IMR-90 (cell line): ENCODE measurements at places on chromosomes 7 and 10. TPM values are rescaled to one million over a fixed set of nuclear protein-coding genes. Genes with fewer than 3 reads are reported as not detected.

- H3K27me3 ChIP-seq, result no peaks in the 10 kb centered on the region
- DNase-seq, result peak; percentile 55
- H3K36me3 ChIP-seq, result no peaks in the 10 kb centered on the region
- no peak overlapping the region for H3K4me3 ChIP-seq
- H3K4me1 ChIP-seq, result no peaks in the 10 kb centered on the region
Measured at GRCh38 chr10:17737027-17737965, 14.7 kb upstream of the TMEM236 start.

GRCh38 chr7:93036807-93037206 is 81.0 kb downstream of the SAMD9 start:
- H3K27me3 ChIP-seq, result no peaks in the 10 kb centered on the region
- H3K4me1 ChIP-seq, result peaks cover 9% of the 10 kb centered on the region
- DNase-seq, result no peak
- no peak overlapping the region for H3K4me3 ChIP-seq
- H3K27ac ChIP-seq, result peak overlapping the region; percentile 13; the same call in 1 of the 2 replicates

- H3K4me3 ChIP-seq, result no peak overlapping the region
- H3K27me3 ChIP-seq, result no peaks in the 10 kb centered on the region
- H3K27ac ChIP-seq, result no peak overlapping the region
- no peak for DNase-seq
Measured at GRCh38 chr7:2143450-2143849, 89.3 kb downstream of the MAD1L1 start.

DNA sequence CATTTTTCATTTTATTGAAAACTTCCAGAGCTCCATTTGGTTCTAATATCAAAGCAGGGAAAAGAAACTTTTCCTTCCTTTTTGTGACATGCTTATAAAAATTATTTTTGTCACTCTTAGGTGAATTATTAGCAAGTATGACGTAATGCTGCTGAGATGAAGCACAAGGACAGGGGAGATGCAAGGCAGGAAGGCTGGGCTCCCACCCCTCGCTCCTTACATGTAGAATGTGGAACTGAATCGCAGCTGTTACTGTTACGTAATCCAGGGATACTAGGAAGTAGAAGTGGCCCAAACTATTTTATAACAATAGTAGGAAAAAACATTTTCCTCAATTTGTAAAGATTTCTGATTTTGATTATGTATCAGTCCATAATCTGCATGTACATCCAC is 17.1 kb upstream of the GTPBP4 start:
- H3K36me3 ChIP-seq, result no peaks in the 10 kb centered on the region
- H3K4me1 ChIP-seq, result peaks cover 9% of the 10 kb centered on the region
- H3K27ac ChIP-seq, result no peak overlapping the region
- peaks cover 2% of the 10 kb centered on the region; the same call in 1 of the 2 replicates for H3K27me3 ChIP-seq
- H3K4me3 ChIP-seq, result no peak overlapping the region

DNA sequence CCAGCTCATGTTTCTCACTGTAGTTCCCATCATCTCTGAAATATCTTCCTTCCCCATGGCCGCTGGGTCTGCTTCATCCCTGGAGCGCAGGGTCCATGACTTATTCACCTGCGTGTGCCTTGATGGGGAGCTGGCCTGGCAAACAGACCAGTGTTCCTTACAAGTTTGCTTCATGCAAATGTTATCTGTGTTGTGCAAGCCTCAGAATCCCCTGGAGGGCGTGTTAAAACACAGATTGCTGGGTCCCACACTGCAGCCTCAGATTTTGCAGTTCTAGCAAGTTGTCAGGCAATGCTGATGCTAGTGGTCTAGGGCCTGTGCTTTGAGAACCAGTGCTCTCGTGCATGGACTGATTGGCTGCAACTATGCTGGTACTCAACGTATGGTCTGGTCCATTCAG is 7.2 kb upstream of the DMBT1 start:
- no peak overlapping the region for H3K27ac ChIP-seq
- H3K36me3 ChIP-seq, result no peaks in the 10 kb centered on the region
- no peak overlapping the region for H3K4me3 ChIP-seq
- no peak for DNase-seq
- peaks cover 5% of the 10 kb centered on the region; the same call in 1 of the 2 replicates for H3K27me3 ChIP-seq

DNA sequence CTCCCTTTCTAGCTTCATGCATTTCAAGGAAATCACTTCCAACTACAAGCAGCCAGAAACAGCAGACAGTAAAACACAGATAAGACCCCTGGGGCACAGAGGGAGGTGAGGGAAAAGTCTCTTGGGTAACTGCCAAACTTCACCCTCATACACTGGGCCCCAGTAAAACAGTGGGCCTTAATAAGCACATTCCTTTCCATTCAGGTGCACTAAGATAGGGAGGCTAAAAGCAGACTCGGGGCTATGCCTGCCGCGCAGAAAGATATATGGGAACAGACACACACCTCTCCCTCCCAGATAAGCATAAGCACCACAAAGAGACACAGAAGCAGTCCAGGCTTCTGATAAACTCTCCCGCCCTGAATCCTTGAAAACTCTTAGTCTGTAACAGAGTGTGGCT is 117.0 kb downstream of the TYW1B start:
- H3K4me1 ChIP-seq, result no peaks in the 10 kb centered on the region
- no peaks in the 10 kb centered on the region for H3K27me3 ChIP-seq
- no peak for DNase-seq

DNA sequence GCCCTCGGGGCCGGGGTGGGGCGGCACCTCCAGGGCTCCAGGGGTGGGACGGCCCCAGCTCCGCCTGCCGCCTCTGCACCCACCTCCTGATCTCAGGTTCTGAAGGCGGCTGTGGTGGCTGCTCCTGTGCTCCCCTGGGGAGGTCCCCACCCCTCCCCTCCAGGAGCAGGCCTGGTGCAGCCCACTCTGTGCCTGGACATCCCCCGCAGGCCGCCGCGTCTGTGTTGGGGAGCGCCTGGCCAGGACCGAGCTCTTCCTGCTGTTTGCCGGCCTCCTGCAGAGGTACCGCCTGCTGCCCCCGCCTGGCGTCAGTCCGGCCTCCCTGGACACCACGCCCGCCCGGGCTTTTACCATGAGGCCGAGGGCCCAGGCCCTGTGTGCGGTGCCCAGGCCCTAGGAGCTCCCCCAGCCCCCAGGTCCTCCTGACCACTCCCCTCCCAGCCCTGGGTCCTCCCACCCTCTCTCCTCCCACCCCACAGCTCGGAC is 5.5 kb downstream of the CYP2W1 start:
- H3K4me1 ChIP-seq, result no peaks in the 10 kb centered on the region; the same call in 1 of the 2 replicates
- H3K27ac ChIP-seq, result no peak overlapping the region
- DNase-seq, result no peak

Gene CFAP46
- 1.3 and 1.7 TPM in 2 replicates for total RNA-seq

Gene IGFBP1
- total RNA-seq, result not detected in 2 replicates

Gene OLAH
- under 0.01 TPM in 1 of 2 replicates, not detected in the other for total RNA-seq
